ENCODE measurements at places on chromosomes 7 and 10.

- no peak for DNase-seq
Observed at GRCh38 chr7:71220210-71220695, 88.3 kb downstream of the GALNT17 start.

GRCh38 chr7:114085592-114086501 lies 167.0 kb upstream of the PPP1R3A start:
- no peak for DNase-seq

- DNase-seq: no peak
Observed at GRCh38 chr7:79465551-79465950, 12.1 kb upstream of the MAGI2 start.

DNA sequence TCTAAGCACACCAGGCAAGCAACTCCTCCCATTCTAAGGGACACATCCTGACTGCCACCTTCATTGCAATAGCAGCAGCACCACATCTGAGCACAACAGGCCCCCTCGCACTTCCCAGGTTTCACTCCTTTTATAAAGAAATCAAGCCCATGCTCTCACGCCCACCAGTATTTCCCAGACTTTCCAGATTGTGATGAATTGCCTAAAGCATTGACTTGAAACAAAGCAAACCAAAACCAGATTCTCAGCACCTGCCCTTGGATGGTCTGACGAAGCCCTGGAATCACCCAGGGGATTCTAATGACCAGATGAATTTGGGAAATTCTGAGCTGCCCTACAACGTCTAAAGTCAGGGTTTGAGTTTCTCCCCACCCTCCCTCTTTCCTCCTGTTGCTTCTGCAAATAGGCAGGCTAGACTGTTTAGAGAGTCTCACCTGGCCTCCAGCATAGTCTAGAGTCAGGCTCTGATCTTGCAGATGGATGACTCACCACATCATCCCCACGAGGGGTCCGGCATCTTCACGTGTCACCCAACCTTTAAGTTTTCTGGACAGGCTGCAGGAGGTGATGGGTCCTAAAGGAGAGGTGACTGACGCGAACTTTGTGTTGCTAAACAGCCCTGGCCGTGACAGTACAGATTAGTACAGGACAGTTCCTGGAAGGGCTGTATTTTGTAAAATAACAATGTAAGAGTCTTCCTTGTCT lies 198.0 kb downstream of the SKIDA1 start:
- no peak for DNase-seq

- no peak for DNase-seq
Observed at GRCh38 chr7:92988051-92988450, 129.7 kb downstream of the SAMD9 start.

GRCh38 chr10:48759113-48759901 lies 74.6 kb downstream of the WDFY4 start:
- no peak for DNase-seq

- DNase-seq: no peak
Observed at GRCh38 chr10:49742683-49743463, 19.2 kb downstream of the OGDHL start.

- no peak for DNase-seq
Observed at GRCh38 chr7:113548561-113548960, 370.2 kb downstream of the PPP1R3A start.

DNA sequence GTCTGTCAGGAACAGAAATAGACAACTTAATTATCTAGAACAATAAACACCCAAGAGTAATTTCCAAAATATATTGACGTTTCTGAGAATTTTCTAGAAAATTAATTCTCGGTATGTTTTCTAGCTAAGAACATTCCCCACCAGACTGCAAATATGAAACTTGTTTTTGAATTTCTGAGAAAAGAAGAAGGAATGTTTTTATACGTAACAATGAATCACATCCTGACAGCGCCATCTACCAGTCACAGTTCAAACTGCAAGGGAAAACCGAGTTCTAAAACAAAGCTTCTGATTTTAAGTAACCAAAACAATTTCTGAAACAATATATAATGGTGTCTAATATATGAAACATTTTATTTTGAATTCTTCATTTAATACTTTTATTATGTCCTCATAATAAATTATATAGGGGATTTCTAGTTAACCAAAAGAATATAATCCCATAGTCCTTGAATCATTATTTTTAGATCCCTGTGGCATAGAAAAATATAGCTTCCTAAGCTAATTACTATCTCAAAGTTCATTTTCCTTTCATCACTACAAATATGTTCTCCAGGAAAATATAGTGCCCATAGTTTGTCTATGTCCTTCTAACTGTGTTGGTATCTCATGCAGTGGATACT lies 34.5 kb upstream of the MEOX2 start:
- no peak for DNase-seq

All from activated CD4-positive, CD25-positive, alpha-beta regulatory T cell treated with anti-CD3 and anti-CD28 coated beads, Interleukin-2, amount 50 U/mL, for 16 hours (primary cell).